ENCODE measurements at places on chromosomes 16 and 17. TPM values are rescaled to one million over a fixed set of nuclear protein-coding genes. Genes with fewer than 3 reads are reported as not detected.

Gene CCP110
- total RNA-seq: 9.5 TPM

Gene PPL
- 9.2 TPM for total RNA-seq

Gene COPZ2
- not detected for total RNA-seq

Gene TPSD1
- total RNA-seq: not detected

Gene ETV4
- 191 TPM for total RNA-seq

Gene CRHR1
- total RNA-seq: 0.14 TPM

Gene ABCC11
- total RNA-seq: 0.03 TPM

Gene HSPB9
- total RNA-seq: 0.22 TPM

Gene CCL14
- total RNA-seq: not detected

Gene CASKIN2
- 11.8 TPM for total RNA-seq

Gene KCNAB3
- 0.37 TPM for total RNA-seq

Gene QPRT
- total RNA-seq: 165 TPM

Gene SPDYE4
- total RNA-seq: not detected

Gene HBA2
- not detected for total RNA-seq

Gene LRRC37A2
- 6.1 TPM for total RNA-seq

Gene SPAG9
- 29.8 TPM for total RNA-seq

Gene CD300LB
- total RNA-seq: not detected

Gene ADAD2
- total RNA-seq: 0.78 TPM

Gene TNFRSF13B
- total RNA-seq: 0.21 TPM

Gene ACLY
- total RNA-seq: 260 TPM

Gene KRTAP2-3
- total RNA-seq: not detected

Gene TMC6
- 82.2 TPM for total RNA-seq

Gene HSF4
- 1.6 TPM for total RNA-seq

Gene CDH11
- 12.9 TPM for total RNA-seq

Gene BPTF
- 65.2 TPM for total RNA-seq

Gene CMTM3
- 12.5 TPM for total RNA-seq

Gene TPSG1
- not detected for total RNA-seq

Gene SDK2
- 14.7 TPM for total RNA-seq

Gene PLK1
- total RNA-seq: 126 TPM
